ENCODE measurements at places on chromosomes 5 and 9.

DNA sequence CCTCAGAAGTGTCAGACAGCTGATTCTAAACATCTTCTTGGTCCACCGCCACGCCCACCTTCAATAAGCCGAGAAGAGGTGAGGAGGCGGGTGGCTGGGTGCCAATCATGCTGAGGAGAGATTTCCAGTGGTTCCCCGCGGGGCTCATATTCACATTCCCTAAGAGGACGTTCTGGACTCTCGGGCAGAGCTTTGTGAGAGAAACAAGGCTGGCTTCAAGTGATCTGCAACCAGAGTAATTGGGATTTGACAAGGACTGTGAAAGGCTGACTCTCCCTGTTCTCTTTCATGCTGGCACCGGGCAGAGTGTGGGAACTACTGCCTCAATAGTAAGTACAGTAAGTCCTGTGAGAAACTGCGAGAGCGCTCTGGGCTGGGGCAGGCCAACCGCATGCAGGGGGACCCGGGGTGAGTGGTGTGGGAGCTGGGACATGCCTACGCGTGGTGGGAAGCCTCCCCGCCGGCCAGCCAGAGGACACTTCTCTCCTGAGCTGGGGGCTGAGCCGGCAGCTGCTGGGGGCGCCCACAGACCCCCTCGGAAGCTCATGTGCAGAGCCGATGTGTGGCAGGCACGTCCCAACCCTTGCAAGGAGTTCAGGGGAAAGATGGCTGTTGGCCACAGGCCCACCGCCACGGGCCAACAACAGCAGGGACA is 110.9 kb downstream of the LIFR start:
- peak; percentile 66 for DNase-seq

DNA sequence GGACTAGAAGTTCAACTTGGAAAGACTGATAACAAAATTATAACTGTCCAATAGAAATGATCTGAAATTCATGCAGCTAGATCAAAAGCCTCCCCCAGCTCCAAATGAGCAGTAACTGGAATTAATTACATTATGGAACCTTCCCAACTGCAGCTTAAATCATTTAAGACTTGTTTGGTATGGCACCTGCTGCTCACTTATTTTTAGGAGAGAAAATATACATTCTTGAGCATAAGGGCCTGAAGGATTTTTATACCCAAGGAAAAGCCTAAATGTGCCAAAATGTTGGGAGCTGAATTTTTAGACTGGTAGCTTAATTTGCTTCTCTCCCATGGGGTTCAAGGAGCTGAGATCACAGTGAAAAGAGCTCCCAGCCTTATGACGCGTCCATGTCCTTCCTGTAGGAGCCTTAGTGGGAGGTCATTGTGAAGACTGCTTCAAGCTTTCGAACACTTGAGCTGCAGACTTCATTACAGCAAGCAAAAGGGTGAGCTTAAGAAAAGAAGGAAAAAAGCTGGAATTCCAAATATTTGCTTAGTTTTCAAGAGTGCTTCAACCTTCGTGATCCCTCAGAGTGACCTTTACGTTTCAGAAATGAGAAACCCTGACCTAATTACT is 276.0 kb downstream of the DMAC1 start:
- DNase-seq: no peak

GRCh38 chr5:72159501-72159911 is 52.2 kb downstream of the MAP1B start:
- DNase-seq: peak; percentile 66

DNA sequence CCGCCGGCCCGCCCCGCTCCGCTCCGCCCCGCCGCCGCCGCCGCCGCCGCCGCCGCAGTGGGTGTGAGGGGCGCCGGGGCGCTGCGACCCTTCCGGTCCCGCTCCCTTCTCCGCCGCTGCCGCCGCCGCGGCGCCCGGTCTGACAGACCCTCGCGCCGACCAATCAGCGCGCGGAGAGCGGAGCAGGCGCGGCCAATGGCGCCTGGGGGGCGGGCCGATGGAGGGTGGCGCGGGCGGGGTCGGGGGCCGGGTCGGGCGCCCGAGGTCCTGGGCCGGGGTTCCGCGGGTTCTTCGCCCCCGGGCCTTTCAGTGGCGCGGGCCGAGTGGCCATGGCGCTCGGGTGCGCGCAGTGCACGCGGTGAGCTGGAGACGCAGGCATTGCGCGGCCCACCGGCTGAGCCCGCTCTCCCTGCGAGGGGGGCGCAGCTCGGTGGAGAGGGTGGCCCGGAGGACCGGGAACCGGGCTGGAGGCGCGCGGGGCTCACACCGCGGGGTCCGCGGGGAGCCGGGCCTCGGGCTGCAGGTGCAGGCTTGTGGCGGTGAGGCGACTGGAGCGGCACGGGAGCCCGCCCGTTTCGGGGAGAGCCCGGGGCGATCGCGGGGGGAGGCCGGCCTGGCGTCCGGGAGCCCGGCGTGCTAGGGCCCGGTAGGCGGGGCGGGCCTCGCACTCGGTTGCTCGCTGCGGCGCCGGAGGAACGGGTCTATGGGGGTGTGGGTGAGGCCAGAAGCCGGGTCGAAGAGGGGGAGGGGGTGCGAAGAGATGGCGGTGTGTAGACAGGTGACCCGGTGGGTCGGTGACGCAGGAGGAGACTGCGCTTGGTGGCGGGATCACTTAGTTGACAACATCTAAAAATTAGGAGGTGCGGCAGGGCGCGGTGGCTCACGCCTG is at the start of gene MAPK9:
Gene MAPK9 (minus strand): TSS at position 141 of the 889 bp plus-strand sequence. CDS start 11,522 bp downstream, outside the sequence.
- DNase-seq: peak; percentile 66

DNA sequence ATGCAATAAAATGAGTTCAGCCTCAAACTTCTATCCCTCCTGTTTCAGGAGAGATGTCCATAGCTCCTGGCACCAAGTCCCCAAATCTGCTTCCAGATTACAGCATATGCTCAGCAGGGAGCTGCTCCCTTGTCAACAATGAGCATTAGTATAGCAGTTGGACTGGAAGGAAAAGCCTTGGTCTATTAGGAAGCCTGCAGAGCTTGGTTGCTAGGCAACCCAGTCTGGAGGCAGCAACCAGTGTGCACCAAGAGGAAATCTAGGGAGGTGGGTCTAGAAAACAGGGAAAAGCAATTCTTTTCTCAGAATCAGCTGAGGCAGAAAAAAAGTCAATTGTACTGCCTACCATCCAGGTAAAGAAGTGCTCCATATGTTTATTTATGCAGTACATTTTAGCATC is 229.5 kb upstream of the NMUR2 start:
- no peak for DNase-seq

DNA sequence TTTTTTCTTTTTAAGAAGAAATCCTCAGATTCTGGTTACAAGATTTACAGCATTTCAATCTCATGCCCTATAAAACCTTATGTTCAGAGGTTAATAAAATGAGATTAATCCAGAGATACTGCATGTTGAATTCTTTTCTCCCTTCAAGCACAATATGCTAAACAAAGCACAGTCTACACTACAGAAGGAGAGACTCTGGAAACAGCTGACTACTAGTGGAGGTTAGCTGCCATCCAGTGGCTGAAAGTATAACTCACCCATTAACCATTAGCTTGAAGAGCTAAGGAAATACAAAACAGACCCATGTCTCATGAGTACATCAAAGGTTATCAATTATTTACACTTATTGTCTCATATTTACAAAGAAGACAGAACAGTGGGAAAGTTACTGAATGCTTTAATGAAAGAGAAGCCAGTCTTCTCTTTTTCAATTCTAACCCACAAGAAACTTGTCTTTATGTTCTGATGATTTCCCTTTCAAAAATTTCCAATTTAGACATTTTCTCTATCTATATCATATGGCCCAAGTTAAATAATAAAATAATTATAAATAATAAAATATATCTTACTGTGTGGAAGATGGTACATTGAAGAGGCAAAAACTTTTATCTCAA is 12.7 kb upstream of the DNAH5 start:
- DNase-seq: peak; percentile 67

GRCh38 chr5:101346447-101346846 is 443.4 kb upstream of the ST8SIA4 start:
- no peak for DNase-seq

- DNase-seq: peak; percentile 42
Observed at GRCh38 chr5:88979244-88979643, 96.3 kb upstream of the MEF2C start.

GRCh38 chr5:90096415-90097081 is 313.0 kb downstream of the CETN3 start:
- DNase-seq: peak; percentile 69

DNA sequence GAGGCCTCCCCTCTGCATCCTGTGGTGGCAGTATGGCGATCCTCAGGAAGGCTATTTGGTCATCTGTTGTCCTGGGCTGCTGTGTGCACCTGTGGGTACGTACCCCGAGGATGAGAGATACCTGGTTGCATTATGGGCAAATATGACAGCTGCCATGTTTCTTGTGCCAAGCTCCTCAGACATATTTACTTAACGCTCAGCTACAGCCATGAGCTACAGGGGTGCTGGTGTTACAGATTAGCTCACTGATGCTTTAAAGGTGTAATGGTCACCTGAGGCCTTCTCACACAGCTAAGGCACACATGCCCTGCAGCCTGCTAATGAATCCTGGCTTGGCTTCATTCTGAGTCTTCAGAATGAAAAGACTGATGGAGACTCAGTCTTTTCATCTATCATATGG is 12.0 kb downstream of the NDST1 start:
- no peak for DNase-seq

DNA sequence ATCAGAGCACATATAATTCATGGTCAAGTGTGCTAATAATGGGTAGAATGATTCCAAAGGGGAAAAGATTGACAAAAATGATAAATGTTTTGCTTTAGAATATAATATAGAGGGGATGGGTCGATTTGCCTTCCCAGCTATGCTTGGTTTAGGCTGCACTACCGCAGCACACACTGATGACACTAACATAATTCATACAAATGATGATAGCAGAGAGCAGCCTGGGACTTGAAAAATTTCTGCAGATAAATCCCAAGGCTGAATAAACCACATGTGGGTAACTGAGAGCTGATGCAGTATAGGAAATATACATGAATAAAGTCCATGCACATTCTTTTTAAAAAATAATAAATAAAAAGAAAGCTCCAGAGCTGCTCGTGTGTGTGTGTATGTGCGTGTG is 54.5 kb downstream of the EFNA5 start:
- no peak for DNase-seq

DNA sequence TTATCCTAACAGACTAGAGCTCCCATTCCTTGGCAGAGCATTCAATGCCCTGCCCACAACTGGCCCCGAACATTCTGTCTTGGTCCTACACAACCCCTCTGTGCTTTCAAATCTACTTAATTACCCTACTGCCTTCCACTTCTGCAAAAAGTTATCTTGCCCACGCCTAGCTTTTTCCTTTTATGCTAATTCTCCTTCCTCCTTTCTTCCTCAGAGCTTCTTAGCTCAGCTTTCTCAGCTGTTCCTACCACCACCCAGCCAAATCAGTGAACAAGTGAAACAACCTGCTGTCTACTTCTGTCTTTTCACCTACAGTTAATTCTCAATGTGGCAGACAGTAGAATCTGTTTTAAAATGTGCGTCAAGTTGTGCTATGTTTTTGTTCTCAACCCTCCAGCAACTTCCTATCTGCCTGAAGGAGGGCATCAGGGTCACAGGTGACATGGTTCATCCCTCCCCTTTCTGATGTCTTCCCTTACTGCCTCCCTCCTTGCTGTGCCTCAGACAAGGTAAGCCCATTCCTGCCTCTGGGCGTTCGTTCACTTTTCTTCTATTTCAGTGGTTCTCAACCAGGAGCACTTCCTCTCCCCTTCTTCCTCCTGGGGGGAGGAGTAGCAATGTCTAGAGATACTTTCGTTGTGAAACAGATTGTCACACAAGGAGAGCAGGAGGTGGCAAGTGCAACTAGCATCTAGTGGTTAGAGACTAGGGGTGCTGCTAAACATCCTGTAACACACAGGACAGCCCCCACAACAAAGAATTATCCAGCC is 1.3 kb upstream of the REEP5 start:
- no peak for DNase-seq

DNA sequence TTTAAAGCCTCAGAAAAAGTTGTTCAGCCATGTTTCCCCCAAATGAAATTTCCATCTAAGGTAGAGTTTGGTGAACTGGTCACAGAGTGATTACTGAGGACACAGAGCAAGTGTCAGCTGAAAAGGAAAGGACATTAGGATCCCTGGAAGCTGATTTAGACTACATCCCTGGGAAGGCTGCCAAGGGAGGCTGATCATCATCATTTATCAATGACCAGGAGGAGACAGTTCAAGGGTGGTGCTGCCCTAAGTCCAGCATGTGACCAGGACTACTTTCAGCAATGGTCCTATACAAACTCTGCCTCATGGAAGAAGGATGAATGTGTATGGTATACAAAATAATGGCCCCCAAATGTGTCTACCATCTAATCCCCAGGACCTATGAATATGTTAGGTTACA is 120.6 kb downstream of the PIK3R1 start:
- peak; percentile 68 for DNase-seq

DNA sequence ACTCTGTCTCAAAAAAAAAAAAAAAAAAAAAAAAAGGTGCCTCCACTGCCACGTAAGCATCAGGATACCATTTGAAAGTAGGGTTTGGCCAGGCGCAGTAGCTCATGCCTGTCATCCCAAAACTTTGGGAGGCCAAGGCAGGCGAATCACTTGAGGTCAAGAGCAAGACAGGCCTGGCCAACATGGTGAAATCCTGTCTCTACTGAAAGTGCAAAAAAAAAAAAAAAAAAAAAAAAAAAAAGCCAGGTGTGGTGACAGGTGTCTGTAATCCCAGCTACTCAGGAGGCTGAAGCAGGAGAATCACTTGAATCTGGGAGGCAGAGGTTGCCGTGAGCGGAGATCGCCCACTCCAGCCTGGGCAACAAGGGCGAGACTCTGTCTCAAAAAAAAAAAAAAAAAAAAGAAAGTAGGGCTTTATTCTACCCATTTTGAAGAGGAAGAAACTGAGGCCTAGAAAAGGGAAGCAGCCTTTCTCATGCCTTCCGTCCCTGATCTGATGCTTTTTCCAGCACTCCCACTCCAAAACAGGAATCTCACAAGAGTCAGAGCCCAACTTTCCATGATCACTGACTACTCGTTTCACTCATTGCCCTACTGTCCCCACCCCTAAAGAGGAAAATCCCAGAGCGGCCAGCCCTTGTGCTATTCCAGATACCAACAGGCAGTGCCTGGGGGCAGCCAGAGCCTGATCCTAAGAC is 16.3 kb upstream of the CCIN start:
- no peak for DNase-seq

GRCh38 chr9:91502913-91503672 is 79.5 kb upstream of the NFIL3 start:
- DNase-seq: no peak

- peak; percentile 50 for DNase-seq
Observed at GRCh38 chr9:124869986-124870560, 8.1 kb downstream of the ARPC5L start.

- no peak for DNase-seq
Observed at GRCh38 chr9:137836831-137837241, 40.7 kb upstream of the CACNA1B start.

DNA sequence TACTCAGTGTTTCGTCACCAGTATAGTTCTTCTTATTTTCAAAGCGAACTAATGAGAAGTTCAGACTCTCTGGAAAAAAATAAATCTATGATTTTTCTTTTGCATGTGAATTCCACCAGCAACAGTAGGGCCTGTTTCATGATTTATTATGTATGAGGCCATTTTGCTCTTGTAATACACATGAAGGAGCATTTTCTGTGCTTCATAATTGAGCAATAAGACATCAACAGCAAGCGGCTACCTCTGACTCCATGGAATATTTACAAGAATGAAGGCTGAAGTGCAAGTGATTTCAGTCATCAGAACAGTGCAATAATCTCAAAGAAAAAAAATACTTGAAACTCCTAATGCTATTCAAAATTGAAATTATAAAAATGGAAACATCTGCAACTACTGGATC is 282.9 kb upstream of the EDIL3 start:
- DNase-seq: no peak
